ENCODE measurements at places on chromosomes 4 and X.
A peak's percentile ranks its signal among the peaks of the same experiment; 100 is the strongest.

GRCh38 chr4:184695178-184695896 lies 38.6 kb downstream of the CENPU start:
- no peak for DNase-seq

- no peak for DNase-seq
These were observed 18.9 kb upstream of the FBXW7 start for GRCh38 chr4:152554742-152555141.

GRCh38 chrX:1323315-1323714 lies 13.3 kb upstream of the IL3RA start:
- peak; percentile 49 for DNase-seq

DNA sequence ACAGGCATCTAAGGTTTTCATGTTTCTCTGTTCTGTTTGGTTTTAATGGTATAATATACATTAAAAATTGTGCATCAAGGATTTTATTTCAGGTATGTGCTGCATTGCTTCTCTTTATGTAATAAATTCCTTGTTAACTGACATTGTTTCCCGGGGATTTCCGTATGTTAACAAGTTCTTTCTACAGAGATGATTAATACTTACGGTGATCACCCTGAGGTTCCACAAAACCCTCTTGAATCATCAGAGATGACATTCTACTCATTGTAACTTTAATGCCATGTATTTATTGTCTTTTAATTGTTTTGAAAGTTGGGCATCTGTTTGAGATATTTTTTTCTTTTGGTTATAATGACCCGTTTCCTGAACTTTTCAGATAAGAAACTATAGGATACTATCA lies 37.5 kb downstream of the ARHGAP10 start:
- no peak for DNase-seq

DNA sequence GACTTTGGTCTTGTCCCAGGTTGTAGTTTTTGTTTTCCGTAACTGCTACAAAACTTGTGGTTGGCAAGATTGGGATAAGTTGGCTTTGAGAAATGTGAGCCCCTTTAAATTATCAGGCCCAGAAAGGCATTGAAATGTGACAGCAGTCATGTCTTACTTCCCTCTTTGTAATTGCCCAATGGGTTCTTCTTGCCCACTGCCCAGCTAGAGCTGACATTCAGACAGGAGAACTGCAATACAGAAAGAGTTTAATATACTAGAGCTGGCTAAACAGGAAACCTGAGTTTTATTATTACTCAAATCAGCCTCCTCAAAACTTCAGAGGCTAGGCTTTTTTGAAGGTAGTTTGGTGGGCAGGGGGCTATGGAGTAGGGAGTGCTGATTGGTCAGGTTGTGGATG lies 288.3 kb downstream of the ZNF674 start:
- no peak for DNase-seq

- no peak for DNase-seq
These were observed 55.6 kb downstream of the APBB2 start for GRCh38 chr4:41158756-41159155.

GRCh38 chrX:38768079-38768478 lies 33.2 kb upstream of the MID1IP1 start:
- DNase-seq = peak; percentile 12

- DNase-seq = no peak
These were observed 58.4 kb upstream of the TET2 start for GRCh38 chr4:105088110-105088879.

GRCh38 chr4:116590648-116591047 lies 494.7 kb downstream of the TRAM1L1 start:
- DNase-seq = no peak

GRCh38 chrX:39661116-39661907 lies 436.4 kb downstream of the BCOR start:
- no peak for DNase-seq

DNA sequence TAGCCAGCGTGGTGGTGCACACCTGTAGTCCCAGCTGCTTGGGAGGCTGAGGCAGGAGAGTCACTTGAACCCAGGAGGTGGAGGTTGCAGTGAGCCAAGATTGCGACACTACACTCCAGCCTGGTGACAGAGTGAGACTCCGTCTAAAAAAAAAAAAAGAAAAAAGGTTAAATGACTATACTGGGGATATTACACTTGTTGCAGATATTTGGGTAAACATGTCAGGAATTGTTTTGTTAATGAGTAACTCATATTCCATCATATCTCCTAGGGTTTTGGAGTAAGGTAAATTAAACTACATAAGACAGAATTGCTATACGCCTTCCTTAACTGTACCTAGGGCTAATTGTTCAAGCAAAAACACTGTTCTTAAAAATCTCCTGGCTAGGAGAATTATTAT lies 291.4 kb upstream of the IGFBP7 start:
- no peak for DNase-seq

DNA sequence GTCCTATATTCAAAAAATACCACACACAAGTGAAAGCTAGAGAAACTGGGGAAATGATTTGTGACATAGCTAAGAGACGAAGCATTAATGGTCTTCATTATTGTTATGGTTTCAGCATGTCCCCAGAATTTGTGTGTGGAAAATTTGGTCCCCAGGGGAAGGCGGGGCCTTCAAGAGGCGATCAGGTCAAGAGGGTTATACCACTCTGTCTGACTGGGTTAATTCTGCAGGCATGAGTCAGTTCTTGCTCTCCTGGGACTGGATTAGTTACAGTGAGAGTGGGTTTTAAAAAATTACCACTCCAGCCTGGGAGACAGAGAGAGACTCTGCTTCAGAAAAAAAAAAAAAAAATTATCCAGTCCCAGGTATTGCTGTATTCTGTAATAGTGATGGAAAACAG lies 2.1 kb upstream of the MTNR1A start:
- no peak for DNase-seq

DNA sequence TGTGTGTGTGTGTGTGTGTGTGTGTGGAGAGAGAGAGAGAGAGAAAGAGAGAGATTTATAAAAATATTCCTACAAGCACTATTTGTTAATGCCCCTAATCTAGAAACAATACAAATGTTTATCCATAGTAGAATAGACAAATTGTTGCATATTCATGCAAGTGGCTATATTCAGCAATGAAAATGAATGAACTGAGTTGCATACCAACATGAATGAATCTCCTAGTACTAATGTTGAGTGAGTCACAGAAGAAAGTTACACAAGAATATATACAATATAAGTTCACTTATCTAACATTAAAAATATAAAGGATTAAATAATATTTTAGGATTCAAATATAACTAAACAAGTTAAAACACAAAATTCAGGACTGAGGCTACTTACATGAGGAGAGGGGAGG lies 456.8 kb upstream of the AMOT start:
- no peak for DNase-seq

GRCh38 chrX:109707720-109708119 lies 25.3 kb downstream of the ACSL4 start:
- no peak for DNase-seq

- no peak for DNase-seq
These were observed 73.9 kb upstream of the TAF9B start for GRCh38 chrX:78213331-78213730.

- no peak for DNase-seq
These were observed 86.3 kb downstream of the BCOR start for GRCh38 chrX:40011322-40012038.

DNA sequence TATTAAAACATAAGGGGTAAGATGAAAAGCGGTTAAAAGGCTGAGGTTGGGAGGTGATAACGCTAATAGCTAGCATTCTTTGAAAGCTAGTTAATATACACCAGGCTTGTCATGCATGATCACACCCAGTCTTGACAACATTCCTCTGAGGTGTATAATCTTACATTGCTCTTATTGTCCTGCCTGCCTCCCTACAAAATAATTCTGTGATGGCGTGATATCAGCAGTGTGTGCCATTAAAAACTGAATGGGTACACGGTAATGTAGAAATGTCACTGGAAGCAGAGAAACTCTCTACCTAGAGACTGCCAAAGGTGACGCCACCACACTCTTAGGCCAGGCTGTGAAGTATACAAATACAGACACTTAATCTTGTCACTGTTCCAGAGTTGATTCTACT lies 68.1 kb downstream of the DIAPH2 start:
- DNase-seq = no peak

- DNase-seq = no peak
These were observed 136.5 kb downstream of the PRKX start for GRCh38 chrX:3576886-3577501.

DNA sequence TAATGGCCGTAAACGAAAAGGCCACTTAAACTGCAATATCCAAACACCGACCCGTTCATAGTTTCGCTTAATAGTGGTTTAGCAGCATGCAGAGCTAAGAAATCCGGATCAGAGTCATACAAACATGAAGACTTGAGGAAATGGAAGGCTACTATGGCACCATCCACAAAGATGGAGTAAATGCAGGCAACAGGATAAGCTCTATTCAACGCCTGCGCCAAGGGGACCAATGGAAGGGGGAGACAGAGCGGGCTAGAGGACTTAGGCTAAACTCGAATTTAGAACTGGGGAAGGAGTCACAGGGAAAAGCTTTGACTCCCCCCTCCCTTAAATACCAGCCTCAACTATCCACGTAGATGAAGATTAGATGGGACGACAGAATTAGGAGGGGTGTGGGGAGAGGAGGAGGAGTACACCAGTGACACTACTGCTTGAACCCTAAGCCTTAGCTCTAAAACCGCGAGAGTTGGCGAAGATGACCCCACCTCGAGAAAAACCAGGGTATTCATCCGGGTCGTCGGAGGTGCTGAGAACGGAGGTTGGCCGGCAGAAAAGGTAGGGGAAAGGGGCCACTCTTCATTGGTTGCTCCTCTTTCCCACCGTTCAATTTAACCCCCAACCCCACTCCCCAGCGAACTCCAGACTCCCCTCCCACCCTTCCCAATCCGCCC lies 3.5 kb downstream of the HUWE1 start:
- DNase-seq = peak; percentile 33

DNA sequence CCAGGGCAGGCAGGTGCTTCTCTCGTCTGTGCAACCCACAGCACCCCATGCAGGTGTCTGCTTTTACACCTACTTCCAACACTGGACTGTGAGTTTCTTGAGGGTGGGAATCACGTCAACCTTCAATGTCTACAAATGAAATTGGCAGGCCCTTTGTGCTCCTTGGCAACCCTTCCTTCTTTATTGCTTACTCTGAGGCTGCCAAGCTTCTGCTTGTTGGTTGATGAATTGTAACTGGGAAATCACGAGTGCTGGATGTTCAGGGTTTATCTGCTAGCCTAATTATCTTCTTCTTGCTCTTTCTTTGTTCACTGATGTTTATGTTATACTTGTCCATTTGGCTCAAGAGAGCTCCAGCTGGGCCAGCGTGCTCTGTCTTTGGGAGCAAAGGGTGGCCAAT lies 2.5 kb upstream of the DGAT2L6 start:
- no peak for DNase-seq

DNA sequence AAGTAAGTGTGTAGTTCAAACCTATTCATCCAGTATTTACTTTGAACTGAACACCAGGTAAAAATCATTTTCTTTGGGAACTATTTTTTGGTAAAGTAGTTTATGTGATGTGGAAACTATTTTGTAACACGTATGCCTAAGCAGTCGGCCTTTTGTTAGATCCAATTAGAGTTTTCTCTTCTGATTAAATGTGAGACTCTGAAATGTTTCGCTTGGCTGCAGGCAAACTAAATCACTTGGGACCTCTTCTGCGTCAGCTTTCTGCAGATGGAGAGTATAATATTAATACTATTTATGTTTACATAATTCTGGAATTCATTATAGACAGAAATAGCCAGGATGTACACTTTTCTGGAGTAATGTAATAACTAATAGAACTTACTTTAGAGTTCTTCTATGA lies 46.9 kb downstream of the BMPR1B start:
- no peak for DNase-seq

DNA sequence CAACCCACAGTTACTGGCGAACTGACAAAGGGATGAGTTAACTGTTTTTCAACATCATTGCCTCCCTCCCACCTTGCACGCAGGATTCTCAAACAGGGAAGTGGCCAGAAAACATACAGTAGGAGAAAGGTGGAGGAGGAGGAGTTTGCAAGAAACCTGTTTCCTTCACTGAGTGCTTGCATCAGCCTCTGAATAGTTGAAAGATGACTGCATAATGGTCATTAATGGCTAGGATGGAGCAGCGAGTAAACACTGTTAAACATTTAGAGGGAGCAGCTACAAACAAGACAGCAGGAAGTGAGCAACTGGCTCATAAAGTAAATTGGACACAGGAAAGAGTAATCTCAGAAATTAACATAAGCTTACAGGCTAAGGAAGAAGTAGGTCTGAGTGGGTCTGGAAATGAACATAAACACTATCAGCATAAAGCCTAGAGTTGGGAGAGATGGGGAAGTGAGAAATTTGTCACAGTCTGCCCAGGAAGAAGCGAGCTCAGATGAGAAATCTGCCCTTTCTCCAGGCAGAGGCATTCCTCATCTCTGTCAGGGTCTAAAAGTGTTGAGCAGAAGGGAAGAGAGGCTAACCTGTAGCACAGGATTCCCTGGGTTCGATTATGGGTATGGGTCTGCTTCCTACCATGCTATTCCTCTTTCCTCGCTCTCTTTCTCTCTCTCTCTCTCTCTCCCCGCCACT lies 38.6 kb downstream of the TRPC5OS start:
- DNase-seq = no peak

DNA sequence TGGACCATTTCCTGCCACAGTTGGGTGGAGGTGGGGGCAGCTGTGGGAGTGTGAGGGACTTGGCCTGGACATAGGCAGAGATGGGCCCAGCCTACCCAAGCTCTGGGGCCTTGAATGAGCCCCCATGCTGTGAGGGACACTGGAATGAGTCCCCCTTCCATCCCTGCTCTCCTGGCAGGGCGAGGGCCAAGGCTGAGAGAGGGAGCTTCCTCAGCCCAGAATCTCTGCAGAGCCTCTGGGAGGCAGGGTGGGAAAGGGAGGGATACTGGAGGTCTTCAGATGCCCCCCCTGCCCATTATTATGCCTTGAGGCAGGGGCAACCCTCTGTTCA lies 124.5 kb upstream of the PJA1 start:
- no peak for DNase-seq

GRCh38 chr4:107130157-107130556 lies 94.0 kb upstream of the DKK2 start:
- DNase-seq = no peak

DNA sequence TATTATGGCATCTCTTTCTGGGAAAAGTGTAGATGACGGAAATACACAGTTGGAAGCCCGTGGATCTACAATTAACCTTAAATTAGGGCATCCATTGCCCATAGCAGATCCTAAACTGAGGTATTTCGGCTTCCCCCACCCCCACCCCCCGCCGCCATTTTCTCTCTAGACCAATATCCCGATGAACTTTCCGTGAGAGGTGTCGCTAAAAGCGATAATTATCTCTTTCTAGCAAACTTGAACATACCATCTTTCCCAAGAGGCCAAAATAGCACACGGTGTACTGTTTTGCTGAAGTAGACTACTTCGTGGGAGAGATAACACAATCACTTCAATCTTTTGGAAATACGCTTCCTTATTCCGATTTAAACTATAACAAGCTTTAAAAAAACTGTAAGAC lies 554 bp downstream of the KLHL15 start:
- no peak for DNase-seq

DNA sequence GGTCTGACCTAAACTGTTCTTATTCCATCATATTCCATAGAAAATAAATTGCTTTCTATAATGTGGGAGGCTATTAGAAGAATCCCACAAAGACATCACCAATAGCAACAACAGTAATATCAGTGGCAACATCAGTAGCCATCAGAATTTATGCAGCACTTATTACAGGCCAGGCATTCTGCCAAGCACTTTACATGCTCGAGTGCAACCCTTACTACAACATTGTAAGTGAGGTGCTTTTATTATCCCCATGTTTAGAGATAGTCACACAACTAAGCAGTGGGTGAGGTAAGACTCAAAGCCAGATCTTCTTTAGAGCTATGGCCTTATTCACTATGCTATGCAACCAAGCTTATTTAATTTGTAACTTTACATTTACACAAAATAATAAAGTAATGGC lies 317.1 kb upstream of the BMP3 start:
- DNase-seq = no peak

GRCh38 chrX:120549483-120550452 lies 11.0 kb downstream of the CUL4B start:
- DNase-seq = peak; percentile 4
